ENCODE measurements at places on chromosomes 7 and 10. TPM values are rescaled to one million over a fixed set of nuclear protein-coding genes. Genes with fewer than 3 reads are reported as not detected.

DNA sequence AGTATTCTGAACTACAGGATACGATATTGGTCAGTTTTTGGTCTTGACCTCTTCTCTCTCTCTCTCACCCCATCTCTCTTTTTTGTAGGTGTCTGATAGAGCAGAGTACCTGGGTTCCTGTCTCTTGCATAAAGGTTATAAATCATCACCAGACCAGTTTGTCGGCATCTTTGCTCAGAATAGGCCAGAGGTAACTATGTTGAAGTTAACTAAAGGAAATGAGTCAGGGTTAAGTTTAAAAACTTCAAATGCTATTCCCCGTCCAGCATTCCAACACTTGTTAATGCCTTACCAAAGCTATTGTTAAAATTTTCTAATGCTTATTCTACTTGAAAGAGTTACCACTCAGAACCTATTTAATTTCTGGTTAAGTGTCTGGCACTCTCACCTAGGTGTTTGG is 30.7 kb downstream of the ACSL5 start:
- no peak for DNase-seq

- DNase-seq = no peak
These were observed 10.9 kb downstream of the DNMBP start for GRCh38 chr10:99998889-99999288.

GRCh38 chr10:128209862-128210214 is 83.6 kb upstream of the MKI67 start:
- no peak for DNase-seq

DNA sequence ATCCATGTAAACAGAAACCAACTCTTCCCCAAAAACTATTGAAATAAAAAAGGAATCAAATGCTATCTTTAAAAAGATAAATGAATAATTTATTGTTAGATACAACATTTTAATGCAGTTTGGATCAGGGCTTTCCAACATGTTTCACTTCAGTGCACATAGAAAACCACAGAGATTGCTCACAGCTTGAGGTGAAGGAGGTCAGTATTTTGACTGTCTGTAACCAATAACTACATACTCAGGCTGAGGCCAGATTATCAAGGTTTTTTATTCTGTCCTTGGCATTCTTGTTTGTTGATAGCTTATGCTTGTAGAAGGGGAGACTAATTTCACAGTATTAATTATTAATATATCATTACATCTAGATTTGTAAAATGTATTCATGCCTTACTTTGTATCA is 195.5 kb downstream of the PRKG1 start:
- no peak for DNase-seq

GRCh38 chr10:47323636-47324296 is 1.5 kb downstream of the GDF2 start:
- no peak for DNase-seq

MNX1 gene
- total RNA-seq = not detected

LBX1 gene
- total RNA-seq = not detected

TSPAN12 gene
- total RNA-seq = 5.1 TPM

OR9A2 gene
- 0.44 TPM for total RNA-seq
